ENCODE measurements at places on chromosomes 12 and 14.
A peak's percentile ranks its signal among the peaks of the same experiment; 100 is the strongest.

DNA sequence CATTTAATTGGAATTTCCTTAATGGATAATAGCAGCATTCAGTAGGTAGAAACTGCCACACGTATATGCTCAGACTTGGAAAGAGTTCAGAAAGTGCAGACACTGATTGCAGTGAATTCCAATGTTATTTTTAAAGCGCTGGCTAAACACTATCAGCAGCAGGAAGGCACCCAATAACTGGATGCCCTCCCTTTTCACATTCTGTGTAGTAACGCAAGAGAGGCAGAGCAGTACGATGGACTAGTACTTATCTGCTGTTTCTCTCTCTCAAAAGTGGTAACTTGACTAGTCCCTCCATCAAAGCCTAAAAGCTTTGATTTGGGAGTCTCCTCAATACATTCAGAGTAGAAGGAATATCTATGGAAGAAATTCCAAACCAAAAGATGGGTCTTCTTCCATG, 791.0 kb downstream of the TMTC2 start:
- peak; percentile 34 for DNase-seq

DNA sequence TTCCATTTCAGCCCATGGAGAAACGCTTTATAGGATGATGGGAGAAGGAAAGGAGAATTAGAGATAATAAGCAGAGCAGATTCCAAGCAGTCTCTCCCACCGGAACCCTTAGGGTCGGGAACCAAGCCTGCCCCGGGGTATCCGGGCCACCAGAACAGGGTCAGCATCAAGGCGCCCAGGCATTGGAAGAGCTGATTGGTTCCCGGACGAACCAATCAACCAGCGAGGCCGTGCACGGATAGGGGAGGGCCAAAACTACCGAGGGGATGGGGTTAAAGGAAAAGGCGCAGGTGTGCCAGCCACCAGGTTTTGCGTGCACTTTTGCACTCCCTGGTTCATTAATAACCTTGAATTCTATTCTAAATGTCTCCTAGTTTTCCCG, 1.7 kb downstream of the PPM1H start:
- no peak for DNase-seq

GRCh38 chr12:2501464-2502191, 293.1 kb upstream of the FKBP4 start:
- DNase-seq: no peak

DNA sequence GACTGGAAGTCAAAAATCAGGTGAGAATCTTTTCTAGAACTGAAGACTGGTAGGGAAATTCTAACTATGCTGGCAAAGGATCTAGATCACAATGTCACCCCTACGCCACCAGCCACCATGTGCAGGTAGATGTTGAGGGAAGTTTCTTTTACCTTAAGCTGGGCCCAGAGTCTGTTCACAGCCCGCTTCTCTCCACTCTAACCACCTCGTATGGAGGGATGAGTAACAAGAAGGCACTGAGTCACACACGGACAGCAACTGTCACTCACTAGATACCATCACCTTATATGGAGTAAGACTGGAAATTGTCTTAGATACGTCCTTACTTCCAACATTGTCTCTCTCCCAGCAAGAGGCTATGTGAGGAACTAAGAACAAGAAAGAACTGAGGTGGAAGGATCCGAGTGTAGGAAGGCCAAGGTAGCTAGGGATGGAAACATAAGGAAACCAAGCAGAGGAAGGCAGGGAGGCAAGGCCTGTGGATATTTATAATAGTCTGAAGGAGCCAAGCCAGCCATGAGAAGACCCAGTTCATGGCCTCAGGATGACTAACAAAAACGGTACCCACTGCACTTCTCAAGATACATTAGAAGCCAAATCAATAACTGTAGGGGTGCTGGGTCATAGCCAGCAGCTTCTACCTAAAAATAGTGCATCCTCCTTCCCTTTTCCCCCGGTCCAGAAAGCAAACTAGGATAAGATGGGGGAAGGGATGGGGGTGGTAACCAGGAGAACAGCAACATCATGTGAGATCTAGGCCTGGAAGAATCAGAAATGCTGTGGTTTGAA, 15.5 kb downstream of the REM2 start:
- peak; percentile 85 for DNase-seq

GRCh38 chr12:92908108-92908507, 21.0 kb downstream of the EEA1 start:
- no peak for DNase-seq

GRCh38 chr12:76085520-76085868, 1.0 kb upstream of the NAP1L1 start:
- DNase-seq: peak; percentile 10

- peak; percentile 15 for DNase-seq
Observed at GRCh38 chr12:102169922-102170621, 27.6 kb downstream of the PMCH start.

Measured in mammary epithelial cell (primary cell).